Subcutaneous preadipocyte (primary cell): ENCODE measurements at places on chromosomes 6 and 20. TPM values are rescaled to one million over a fixed set of nuclear protein-coding genes. Genes with fewer than 3 reads are reported as not detected.

PAQR8 gene
- 3.3 and 4.1 TPM in 2 replicates for total RNA-seq

GRIK2 gene
- total RNA-seq, result 0.20 TPM in 1 of 2 replicates, not detected in the other

SNAI1 gene
- total RNA-seq, result under 0.01 TPM in 2 replicates

SPATS1 gene
- total RNA-seq, result not detected in 2 replicates

PMEPA1 gene
- total RNA-seq, result under 0.01 and 0.20 TPM in 2 replicates

TENT5A gene
- total RNA-seq, result 23.7 and 30.1 TPM in 2 replicates

PLCB4 gene
- total RNA-seq, result 0.78 and 1.5 TPM in 2 replicates

LY6G6F gene
- total RNA-seq, result not detected in 2 replicates

DEFB124 gene
- total RNA-seq, result not detected in 2 replicates

ENPP5 gene
- total RNA-seq, result 0.78 and 9.6 TPM in 2 replicates

TAP1 gene
- total RNA-seq, result 32.0 and 33.4 TPM in 2 replicates

PI3 gene
- not detected in 2 replicates for total RNA-seq

MAS1 gene
- not detected in 2 replicates for total RNA-seq

TCP11 gene
- 0.37 and 0.59 TPM in 2 replicates for total RNA-seq

FNDC1 gene
- total RNA-seq, result 0.20 and 0.37 TPM in 2 replicates

ZNF311 gene
- total RNA-seq, result 0.98 and 1.1 TPM in 2 replicates

MOG gene
- not detected in 2 replicates for total RNA-seq

NCOA3 gene
- 54.4 and 92.5 TPM in 2 replicates for total RNA-seq

IL17F gene
- total RNA-seq, result not detected in 2 replicates

EFCAB8 gene
- under 0.01 TPM in 2 replicates for total RNA-seq

NMBR gene
- total RNA-seq, result 0.37 TPM in 1 of 2 replicates, not detected in the other

CDKN1A gene
- total RNA-seq, result 166 and 200 TPM in 2 replicates

PANK2 gene
- total RNA-seq, result 38.6 and 47.7 TPM in 2 replicates

KIF13A gene
- total RNA-seq, result 26.1 and 29.3 TPM in 2 replicates

GNRH2 gene
- 1.1 and 1.2 TPM in 2 replicates for total RNA-seq

OVOL2 gene
- total RNA-seq, result not detected in 2 replicates

TFAP2B gene
- not detected in 2 replicates for total RNA-seq

SYNGAP1 gene
- 6.1 and 6.2 TPM in 2 replicates for total RNA-seq

SYTL3 gene
- 0.37 and 1.6 TPM in 2 replicates for total RNA-seq

ARHGAP40 gene
- total RNA-seq, result not detected in 2 replicates

MLN gene
- total RNA-seq, result not detected in 2 replicates

TCF15 gene
- total RNA-seq, result not detected in 2 replicates

HLA-DPA1 gene
- total RNA-seq, result 3.1 and 7.0 TPM in 2 replicates

CALHM4 gene
- not detected in 2 replicates for total RNA-seq

NRN1 gene
- 29.0 and 51.4 TPM in 2 replicates for total RNA-seq

PPP1R18 gene
- total RNA-seq, result 44.5 and 73.1 TPM in 2 replicates

FAM83C gene
- not detected in 2 replicates for total RNA-seq

QKI gene
- total RNA-seq, result 179 and 243 TPM in 2 replicates

TRIM10 gene
- not detected in 2 replicates for total RNA-seq

SIRPB2 gene
- total RNA-seq, result not detected in 2 replicates

CNR1 gene
- under 0.01 and 0.37 TPM in 2 replicates for total RNA-seq

LPA gene
- total RNA-seq, result not detected in 2 replicates
